ENCODE measurements at places on chromosomes 7 and 10.

GRCh38 chr7:151411551-151411950 lies 1.7 kb upstream of the WDR86 start:
- DNase-seq, result no peak

DNA sequence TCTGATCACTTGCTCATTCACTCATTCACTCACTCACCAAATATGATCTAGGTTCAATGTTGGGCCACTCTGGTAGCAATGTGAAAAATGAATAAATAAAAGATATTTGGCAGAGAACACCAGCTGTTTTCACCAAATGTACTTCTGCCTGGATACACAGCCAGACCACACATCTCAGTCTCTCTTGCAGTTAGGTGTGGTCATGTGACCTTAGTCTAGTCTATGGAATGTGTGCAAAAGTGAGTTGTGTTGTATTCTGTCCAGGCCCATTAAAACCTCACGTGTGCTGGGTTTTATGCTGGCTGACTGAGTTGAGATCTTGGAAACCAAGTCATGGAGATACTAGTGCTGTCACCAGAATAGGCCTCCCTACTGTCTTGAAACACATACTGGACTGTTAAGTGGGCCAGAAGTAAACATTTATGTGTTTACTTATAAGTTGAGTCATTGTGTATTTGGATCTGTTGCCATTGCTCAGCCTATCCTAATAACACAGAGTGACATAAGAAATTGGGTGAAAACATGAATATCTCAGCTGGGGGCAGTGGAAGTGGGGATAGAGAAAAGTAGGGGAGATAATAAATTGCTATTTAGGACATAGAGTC lies 145.5 kb downstream of the PTEN start:
- no peak for DNase-seq

DNA sequence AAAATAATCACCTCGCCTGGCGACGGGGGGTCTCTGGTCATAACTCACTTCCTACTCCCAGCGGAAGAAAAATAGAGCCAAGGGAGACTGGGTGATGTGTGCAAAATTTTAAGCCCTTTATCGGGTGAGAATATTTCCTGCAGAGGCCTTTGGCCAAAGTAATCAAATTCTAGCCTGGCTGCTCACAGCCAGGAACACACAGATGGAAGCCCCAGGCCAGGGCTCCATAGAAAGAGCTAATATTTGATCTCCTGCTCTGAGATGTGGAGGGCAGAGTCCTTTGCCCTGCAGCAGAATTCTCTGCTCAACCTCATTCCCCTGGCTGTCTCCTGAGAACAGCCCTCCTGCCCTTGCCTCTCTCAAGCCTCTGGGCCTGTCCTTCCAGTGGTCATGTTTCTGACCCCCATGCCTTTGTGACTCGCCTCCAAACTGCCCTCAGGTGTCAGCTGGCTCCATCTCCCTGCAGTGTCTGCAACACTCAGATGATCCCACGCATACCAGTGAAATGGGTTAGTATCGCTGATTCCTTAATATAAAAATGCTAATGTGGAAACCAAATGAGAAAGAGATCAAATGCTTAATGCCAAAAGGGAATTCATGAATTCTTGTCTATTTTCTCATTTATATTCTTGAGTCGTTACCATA lies 34.5 kb downstream of the FRMD4A start:
- no peak for DNase-seq

- DNase-seq, result no peak
These were observed 124.3 kb downstream of the ACTR3B start for GRCh38 chr7:152883858-152884257.

GRCh38 chr10:115095758-115096157 lies 2.6 kb downstream of the ATRNL1 start:
- DNase-seq, result no peak

GRCh38 chr10:100579261-100580090 lies 43.7 kb downstream of the HIF1AN start:
- DNase-seq, result no peak

GRCh38 chr10:69869291-69869961 lies 67.7 kb downstream of the COL13A1 start:
- no peak for DNase-seq

DNA sequence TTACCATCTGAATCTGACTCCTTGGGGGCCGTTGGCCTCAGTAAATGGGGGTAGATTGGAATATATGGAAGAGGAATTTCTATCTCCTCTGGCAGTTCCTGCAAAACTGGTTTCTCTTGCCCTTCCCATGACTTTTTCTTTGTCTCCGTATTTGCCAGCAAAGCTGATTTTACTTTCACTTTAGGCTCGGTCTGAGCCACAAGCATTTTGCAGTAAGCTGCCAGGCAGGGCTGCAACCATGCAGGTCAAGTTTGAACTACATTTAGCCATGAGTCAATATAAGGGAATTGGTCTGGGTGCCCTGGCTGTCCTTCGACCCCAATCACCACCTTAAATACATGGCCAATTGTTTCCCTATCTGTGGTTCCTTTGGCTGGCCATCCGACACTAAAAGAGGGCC lies 104.3 kb downstream of the TRIM24 start:
- DNase-seq, result no peak

- DNase-seq, result peak; percentile 71
These were observed 123.7 kb downstream of the VIPR2 start for GRCh38 chr7:159020987-159021386.

GRCh38 chr10:43078986-43079273 lies 2.1 kb downstream of the RET start:
- DNase-seq, result peak; percentile 79

DNA sequence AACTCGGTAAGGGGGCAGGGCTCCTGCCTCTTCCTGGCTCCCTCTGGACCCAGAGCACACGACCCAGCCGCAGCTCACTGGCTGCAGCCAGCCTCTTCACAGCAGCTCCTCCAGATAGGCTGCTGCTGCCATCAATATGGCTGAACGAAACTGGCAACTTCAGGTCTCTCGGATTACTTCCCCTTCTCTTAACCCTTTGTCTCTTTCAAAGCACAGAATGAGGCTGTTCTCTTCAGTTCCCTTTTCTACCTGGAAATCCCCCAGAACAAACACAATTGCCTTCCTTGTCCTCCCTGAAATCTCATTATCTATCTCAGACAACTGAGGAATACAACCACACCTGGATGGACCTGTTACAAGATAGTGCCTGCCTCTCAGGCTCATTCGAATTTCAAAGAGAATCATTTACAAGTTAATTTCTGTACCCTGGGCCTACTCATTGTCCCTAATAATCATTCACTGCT lies 193.4 kb upstream of the MBL2 start:
- DNase-seq, result peak; percentile 64

- DNase-seq, result no peak
These were observed 25.3 kb upstream of the PPIF start for GRCh38 chr10:79321951-79322350.

DNA sequence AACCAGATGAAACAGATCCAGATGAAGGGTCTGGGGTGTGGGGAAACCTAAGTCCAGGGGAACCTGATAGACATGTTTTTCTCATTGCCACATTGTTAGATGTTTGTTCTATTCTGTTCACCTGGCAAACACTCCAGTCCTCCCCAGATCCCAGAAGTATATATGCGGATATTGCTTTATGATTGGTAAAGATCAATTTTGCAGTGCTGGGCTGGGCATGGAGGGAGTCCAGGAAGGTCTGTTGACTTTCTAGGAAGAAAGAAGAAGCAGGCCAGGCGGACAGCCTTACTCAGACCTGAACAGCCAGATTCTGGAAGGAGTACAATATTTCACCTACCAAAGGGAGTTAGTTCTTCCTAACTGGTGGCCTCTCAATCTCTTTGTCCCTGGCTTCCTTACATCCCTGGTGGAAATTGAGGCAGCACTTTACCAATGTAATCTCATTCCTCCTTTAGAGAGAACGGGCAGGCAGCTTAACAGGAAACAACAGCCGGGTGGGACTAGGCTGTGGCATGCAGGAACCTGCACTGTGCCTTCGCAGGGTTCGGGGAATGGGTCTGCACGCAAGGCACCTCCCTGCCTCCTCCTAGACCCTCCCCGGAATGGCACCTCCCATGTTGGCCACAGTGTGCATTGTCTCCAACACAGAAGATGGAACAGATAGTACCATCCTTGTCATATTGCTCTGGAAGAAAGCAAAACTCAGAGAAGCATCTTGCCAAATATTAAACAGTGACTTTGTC lies 930 bp downstream of the GIMAP6 start:
- DNase-seq, result no peak

GRCh38 chr7:155576900-155577508 lies 30.6 kb upstream of the CNPY1 start:
- no peak for DNase-seq

- DNase-seq, result no peak
These were observed 20.3 kb downstream of the STARD3NL start for GRCh38 chr7:38198366-38198765.

DNA sequence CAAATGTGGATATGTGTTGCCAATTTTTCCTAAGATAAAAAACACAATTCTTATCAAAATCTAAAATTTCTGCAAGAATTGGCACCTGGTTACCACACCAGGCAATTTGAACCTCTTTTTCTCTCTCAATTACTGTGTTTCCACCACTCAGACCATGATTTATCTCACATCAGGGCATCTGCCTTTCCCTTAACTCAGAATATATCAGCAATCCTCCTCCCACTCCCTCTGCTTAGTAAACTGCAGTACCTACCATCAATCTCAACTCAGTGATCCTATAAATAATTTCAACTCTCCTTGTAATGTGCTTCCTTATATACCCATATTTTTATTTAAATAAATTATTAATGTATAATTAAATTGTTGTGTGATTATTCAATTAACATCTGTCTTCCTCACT lies 212.3 kb upstream of the PCDH15 start:
- DNase-seq, result no peak

DNA sequence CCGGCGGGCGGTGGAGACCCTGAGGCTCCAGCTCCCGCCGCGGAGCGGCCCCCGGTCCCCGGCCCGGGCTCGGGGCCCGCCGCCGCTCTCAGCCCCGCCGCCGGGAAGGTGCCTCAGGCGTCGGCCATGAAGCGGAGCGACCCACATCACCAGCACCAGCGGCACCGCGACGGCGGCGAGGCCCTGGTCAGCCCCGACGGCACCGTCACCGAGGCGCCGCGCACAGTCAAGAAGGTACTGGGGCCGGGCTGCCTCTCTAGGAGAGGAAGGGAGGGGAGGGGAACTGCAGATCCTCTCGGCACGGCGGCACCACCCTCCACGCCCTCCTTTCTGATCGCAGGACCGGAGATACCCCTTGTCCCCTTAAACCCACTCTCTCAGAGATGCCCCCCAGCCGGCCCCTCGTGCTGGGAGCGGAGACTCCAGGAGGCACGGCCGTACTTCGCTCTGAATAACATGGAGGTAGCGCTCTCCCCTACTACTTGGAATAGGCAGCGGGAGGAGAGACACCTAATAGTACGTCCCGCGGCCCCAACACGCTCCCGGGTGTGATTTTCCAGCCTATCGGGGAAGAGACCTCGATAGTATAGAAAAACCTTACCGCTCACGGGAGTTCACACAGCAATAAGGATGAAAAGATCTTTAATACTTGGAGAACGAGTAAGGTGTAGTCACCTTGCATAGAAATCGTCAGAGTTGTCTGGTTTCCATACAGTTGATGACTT lies 538 bp downstream of the AHCYL2 start:
- peak; percentile 77 for DNase-seq

DNA sequence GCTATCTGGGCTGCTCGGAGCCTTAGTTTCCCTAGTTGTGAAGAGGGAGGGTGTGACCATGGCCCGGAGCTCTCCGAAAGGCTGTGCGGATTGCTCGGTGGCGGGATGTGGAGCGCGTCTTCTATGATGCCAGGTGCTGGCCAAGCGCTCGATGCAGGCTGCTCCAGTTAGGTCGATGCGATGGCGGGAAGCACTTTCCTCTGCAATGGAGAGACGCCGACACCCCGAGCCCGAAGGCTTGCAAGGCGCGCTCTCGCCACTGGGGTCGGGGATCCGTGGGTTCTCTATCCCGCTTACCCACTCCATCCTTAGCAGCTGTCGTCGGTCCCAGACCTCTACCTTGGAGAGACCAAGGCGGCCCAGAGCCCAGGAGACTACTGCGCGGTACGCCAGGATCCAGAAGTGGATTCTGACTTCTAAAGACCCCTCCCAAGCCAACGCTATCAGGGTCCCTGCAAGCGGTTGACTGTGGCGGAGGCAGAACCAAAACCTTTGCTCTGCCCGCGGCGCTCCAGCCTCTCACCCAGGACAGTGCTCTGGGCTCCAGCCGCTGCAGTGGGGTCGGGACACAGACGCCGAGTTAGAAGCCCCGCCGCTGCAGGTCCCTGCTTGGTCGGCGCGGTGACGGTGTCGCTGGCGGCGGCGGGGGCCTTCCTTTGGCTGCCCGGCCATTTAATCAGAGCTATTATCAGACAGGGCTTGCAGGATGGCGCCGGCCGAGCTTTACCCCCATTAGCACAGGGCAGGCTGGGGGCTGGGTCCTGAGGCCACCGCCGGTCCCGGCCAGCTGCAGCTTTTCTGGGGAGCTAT lies 7.8 kb upstream of the TBX20 start:
- peak; percentile 68 for DNase-seq

DNA sequence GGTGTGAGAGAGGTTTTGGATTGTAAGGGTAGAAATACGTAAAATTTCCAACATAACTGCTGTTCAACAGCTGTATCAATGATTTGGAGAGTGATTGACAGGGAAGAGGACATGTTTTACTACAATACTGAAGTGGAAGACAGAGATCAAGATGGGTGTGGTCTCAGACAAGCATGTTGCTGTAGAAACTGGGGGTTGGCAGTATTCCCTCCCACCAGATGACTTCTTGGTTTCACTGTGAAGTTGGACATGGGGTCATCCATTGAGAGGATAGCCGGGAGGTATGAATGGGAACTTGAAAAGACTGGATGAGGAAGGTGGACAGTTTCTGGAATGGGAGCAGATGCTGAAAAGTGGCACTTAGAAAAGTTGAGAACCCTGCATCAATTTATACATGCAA lies 95.3 kb upstream of the HDAC9 start:
- DNase-seq, result no peak

DNA sequence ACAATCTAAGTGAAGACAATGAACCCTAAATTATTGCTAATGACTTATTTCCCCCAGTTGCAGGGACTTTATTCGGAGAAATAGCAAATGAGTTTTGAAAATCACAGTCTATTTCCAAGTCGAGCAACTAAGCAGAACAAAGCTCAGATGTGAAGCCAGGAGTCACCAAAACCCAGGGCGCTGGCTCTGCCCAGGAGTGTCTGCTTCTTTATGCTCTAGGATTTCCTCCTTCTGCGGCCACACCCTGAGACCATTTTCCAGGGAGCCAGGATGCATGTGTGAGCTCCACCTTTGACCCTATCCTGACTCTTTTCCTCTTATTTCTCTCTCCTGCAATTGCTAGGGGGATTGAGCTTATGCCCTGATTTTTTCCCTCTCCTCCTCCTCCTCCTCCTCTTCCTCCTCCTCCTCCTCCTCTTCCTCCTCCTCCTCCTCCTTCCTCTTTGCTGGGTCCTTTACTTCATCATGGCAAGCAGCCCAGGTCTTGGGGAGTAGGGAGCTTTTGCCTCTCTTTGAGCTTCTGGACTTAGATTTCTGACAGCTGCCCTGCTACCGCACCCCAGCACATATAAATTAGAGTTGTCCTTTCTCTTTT lies 234.4 kb downstream of the ARL4A start:
- DNase-seq, result no peak
